Activated CD8-positive, alpha-beta T cell treated with anti-CD3 and anti-CD28 coated beads for 36 hours (primary cell): ENCODE measurements at places on chromosomes 2 and 18.

DNA sequence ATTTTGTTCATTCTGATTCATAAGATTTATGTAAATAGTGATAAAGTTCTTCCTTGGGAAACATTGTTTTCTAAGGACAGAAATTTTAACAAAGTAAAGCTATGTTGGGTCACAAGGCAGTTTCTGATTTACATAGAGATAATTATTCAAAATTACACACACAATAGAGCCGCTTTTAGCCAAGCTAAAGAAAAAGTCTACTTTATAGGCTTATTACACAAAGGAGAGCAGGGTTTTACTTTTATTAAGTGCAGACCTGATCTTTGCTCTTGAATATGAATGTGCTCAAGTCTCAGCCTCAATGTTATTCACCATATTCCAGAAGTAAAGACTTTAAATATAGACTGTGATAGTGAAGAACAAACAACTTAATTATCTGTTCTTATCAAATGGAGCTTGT, 787.8 kb upstream of the LINC00305 start:
- DNase-seq = no peak

- DNase-seq = no peak
Observed at GRCh38 chr2:12754643-12755042, 37.9 kb downstream of the TRIB2 start.

GRCh38 chr2:19902216-19902740, 495 bp upstream of the TTC32 start:
- no peak for DNase-seq

DNA sequence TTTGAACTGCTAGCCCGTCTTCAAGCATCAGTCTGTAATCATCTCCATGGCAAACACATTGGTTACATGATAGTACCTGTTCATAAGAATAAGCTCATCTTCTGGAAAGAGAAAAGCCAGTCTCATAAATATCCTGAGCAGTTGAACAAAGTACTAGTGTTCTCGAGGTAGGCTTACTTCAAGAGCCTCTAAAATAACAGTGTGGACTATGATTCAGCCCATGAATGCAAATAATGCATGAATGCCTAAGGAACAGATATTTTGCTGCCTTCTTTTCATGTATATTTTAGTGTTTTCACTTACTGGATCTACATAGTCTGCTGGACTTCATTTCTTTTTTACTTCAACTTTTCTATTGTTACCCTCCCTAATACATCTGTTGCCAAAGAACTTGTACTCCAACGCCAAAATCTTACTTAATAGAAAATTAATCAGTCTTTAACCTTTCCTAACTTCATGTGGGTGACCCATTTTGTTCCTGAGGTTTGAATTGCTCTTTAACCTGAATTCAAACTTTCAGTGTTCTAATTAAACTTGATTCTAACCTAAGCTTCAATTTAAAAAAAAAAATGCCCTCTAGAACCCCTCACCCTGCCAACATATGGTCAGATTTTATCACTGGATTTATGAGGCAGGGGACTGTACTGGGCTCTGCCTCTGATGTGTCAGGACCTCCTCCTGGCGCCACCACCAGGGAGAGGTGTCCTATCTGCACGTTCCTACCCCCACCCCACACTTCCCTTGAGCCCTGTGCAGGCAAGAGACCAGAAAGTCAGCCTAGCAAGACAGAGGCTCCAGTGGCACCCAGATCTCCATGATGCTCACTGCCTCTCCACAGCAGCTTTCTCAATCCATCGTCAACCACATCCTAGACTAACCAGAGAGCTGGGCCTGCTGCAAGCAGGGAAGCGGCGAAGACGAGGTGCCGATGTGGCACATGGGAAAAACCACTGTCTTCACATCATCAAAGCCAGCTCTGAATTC, 264.7 kb upstream of the ID2 start:
- DNase-seq = no peak

DNA sequence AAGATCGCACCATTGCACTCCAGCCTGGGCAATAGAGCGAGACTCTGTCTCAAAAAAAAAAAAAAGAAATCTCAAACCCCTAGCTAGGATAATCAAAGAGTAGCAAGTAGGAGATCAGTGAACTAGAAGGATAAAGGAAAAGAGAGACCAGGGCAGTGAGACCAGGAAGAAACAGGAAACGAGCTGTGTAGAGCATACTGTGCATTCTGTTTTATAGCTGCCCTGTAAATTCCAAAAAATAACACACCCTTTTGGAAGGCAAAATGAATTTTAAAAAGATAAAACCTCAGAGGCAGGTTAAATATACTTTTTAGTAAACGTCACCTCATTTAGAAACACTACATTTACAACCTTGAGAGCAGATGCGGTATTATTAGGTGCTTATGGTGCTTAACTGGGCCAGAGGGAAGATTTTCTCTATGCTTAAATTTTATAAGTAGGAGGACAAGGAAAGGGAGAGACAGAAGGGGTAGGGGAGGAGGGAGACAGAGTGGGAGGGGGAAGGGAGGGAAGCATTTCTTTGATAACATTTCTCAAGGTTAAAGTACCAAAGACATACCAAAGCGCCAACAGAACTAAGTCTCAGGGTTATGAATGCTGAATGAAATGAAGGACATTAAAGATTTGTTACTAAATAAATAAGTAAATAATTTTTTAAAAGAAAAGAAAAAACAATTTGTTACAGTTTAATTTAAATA, 30.1 kb downstream of the FEZ2 start:
- DNase-seq = no peak

DNA sequence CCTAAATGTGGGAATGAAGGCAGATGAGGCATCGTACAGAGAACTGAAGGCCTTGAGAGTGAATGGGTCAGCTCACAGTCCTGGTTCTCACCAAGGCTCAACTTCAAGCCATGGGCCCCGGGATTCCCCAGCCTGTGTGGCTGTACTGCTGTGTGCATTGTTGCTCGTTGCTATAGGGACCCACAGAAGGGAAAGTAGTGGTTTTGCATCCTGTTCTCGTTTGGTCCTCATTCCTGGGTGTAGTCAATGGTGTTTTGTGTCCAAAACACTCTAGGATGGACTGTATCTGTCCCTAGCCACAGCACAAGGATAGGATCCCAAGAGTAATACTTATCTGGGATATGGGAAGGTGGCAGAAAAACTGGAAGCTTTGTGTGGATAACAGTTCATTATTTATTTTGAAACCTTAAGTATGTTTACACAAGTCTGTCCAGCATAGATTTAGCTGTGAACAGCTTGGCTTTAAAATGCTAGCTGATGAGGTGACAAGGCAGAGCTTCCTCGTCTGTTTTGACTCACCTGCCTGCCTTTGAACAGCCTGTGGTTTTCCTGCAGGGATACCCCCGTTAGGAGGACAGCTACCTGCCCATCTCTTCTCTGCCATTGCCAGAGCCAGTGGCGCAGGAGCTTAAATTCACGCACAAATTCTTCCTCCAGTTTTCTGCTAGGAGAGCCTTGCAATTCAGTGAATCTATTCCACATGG, 85.0 kb downstream of the WDSUB1 start:
- peak; percentile 61 for DNase-seq

DNA sequence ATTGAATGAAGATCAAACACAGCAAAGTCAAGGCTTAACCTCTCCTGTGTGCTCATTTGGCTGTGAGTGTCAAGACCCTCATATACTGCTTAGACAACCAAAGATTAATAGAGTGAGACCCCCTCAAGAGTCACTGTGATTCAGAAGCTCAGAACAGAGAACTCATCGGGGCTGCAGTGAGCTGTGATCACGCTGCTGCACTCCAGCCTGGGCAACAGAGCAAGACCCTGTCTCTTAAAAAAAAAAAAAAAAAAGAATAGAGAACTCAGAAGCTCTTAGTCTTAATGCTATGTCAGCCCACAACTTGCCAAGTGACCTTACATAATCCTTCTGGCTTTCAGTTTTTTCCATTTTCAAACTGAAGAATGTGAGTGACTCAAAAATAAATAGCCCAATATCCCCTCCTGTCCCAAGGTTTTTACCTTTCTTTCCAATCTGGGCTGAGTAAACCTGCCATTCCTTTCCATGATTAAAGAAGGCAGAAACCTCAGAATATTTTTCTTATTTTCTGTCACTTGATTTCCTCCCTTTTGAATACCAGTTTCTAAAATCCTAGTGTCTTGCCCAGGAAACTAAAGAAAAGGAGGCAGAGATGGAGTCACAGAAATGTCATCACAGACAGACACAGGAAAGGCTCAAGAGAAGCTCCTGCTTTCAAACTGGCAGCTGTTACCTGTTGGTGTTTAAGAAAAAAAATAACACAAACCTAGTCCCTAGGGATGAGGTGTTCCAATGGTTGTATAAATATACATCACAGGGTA, 102.4 kb downstream of the CACNB4 start:
- DNase-seq = no peak

DNA sequence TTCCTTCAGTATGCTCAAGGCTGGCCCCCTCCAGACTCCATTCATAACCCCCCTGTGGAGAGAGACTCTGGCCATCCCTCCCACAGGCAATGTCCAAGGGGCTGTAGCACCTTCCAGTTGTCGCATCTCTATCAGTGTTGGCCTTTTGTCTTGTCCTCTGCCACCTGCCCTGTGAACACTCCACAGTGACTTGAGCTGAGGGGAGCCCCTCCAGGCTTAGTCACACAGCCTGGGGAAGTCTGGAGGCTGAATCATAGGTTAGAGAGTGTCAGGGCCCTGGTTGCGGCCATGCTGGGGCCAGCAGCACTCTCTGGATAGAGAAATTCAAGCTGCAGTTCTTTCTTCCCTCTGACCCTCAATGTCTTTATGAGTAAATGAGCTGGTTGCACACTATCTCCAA, 64.7 kb downstream of the GYPC start:
- DNase-seq = peak; percentile 29

DNA sequence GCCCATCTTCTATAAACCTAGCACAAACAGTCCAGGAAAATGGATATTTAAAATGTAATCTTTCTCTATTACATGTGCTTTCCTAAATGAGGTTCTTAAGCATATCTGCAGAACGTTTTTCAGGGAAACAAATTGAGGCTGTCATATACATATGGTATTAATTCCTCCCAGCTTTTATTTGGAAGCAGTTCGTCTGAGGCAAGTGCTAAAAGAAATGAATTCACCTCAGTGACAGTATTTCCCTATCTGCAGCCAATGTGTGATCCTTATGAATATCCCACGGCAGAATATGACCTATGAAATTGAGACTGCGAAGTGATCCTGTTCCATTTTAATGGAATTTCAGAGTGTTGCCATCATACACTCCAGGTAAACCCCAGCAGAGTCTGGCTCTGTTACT, 7.1 kb downstream of the MYOM1 start:
- DNase-seq = no peak
